ENCODE measurements at places on chromosomes 13 and 19.

DNA sequence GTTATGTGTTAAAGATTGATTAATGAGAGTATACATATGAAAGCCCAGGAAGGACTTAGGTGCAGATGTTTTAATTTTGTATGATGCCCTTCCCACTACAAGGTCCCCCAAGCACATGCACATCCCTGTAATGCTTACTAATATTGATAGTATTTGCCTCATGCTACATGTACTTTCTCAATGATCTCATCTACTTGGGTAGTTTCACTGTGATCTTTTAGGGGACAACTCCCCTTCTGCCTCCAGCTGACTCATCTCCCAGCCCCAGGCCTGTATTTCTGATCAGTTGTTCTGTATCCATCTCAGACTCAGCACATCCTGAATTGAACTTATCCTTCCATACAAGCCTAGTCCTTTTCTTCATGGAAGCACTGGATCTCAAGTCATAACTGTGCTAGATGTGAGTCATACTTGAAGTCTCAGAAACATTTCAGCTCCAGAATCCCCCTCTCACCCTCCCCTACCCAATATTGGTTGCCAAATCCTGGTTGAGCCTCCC is 49.4 kb upstream of the INTS6 start:
- DNase-seq, result peak; percentile 62

- DNase-seq, result no peak
These were observed 123.5 kb downstream of the RXFP2 start for GRCh38 chr13:31862828-31863227.

DNA sequence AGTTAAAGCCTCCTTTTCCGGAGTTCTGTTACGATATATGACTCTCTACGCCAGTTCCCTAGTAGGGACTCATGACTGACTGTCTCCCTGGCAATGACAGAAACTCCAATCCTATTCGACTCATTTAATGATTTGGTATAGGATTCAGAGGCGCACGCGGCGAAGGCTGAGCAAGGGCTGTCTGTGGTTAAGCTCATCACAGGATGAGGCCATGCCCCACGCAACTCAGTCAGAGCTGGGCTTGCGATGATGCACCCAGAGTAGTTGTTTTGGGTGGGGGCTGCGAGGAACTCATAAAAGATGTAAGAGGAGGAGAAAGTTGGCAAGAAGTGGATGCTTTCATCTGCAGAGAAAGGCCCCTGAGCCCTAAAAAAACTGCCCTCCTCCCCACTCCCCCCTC is 468 bp upstream of the SERTM1 start:
- DNase-seq, result no peak

DNA sequence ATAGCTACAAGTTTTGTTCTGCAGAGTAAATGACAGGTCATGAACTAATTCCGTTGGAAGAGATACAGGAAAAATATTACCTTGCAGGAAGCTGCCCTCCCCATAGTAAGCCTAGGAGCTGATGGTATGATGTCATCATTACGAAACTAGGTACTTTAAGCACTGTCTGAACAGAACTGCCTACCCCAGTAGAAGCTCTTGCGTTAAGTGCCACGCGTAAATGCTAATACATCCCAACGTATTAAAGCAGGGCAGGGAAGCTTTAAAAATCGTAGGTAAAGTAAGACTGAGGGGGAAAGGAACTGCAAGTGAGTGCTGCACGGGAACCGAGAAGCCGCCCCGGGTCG is 572 bp downstream of the UGGT2 start:
- DNase-seq, result no peak

GRCh38 chr13:39675904-39676303 is 20.4 kb downstream of the COG6 start:
- no peak for DNase-seq

- no peak for DNase-seq
These were observed 5.9 kb upstream of the MLNR start for GRCh38 chr13:49213997-49214916.
